ENCODE measurements at places on chromosomes 5 and 9. TPM values are rescaled to one million over a fixed set of nuclear protein-coding genes. Genes with fewer than 3 reads are reported as not detected.

CACNA1B gene
- total RNA-seq, result under 0.01 TPM

LOX gene
- total RNA-seq, result 3.4 TPM

MRPL36 gene
- 77.3 TPM for total RNA-seq

SHISAL2B gene
- not detected for total RNA-seq

HRH2 gene
- not detected for total RNA-seq

LIFR gene
- 1.1 TPM for total RNA-seq

GRIN1 gene
- 0.42 TPM for total RNA-seq

SLC24A2 gene
- under 0.01 TPM for total RNA-seq

SLC36A3 gene
- not detected for total RNA-seq

SPATA31E1 gene
- total RNA-seq, result not detected

OBP2B gene
- total RNA-seq, result not detected

TARS1 gene
- 179 TPM for total RNA-seq

PTGER4 gene
- 10.8 TPM for total RNA-seq

SPARC gene
- 176 TPM for total RNA-seq

MZB1 gene
- total RNA-seq, result not detected

PCDHGC5 gene
- total RNA-seq, result 1.1 TPM

CDK7 gene
- total RNA-seq, result 38.6 TPM

KIF4B gene
- not detected for total RNA-seq

ZNF474 gene
- total RNA-seq, result 1.1 TPM

ALDH1B1 gene
- 26.5 TPM for total RNA-seq

PRR16 gene
- 0.74 TPM for total RNA-seq

MAP1B gene
- total RNA-seq, result 2.2 TPM

FGF10 gene
- total RNA-seq, result not detected

NPR3 gene
- 2.0 TPM for total RNA-seq
